ENCODE measurements at places on chromosomes 1 and 21. TPM values are rescaled to one million over a fixed set of nuclear protein-coding genes. Genes with fewer than 3 reads are reported as not detected.

The ILDR2 gene
- total RNA-seq, result 2.0 TPM

The FCRL3 gene
- 0.03 TPM for total RNA-seq

The TTC22 gene
- 24.9 TPM for total RNA-seq

The PADI2 gene
- total RNA-seq, result 8.6 TPM

The RIPPLY3 gene
- total RNA-seq, result 0.20 TPM

The EXTL1 gene
- total RNA-seq, result 1.6 TPM

The CD1E gene
- total RNA-seq, result 1.3 TPM

The AJAP1 gene
- 0.43 TPM for total RNA-seq

The IVL gene
- not detected for total RNA-seq

The OR2L5 gene
- total RNA-seq, result not detected

The LRRC71 gene
- 0.23 TPM for total RNA-seq

The LEFTY2 gene
- total RNA-seq, result 0.23 TPM

The REN gene
- total RNA-seq, result not detected

The LRRC38 gene
- not detected for total RNA-seq

The A3GALT2 gene
- total RNA-seq, result not detected

DNA sequence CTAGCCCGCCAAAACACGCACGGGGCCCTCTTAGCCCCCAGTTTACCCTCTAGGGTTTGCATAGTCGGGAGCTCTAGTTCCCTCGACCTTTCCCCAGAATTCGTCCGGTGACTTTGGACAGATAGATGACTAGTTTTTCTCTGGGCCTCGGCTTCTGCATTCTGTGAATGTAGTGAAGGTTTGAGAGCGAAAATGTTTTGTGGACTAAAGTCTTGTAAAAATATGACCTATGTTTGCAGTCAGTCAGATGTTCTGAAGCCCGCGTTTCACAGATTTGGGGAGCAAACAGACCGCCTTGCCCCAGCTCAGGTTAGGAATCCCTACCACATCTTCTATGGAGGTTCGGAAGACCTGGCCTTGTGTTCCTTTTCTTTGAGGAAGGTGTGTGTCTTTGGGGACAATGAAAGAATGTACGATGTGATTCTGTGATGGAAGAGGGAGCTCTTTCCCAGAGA is 401 bp downstream of the UQCRH start:
- DNase-seq, result no peak

DNA sequence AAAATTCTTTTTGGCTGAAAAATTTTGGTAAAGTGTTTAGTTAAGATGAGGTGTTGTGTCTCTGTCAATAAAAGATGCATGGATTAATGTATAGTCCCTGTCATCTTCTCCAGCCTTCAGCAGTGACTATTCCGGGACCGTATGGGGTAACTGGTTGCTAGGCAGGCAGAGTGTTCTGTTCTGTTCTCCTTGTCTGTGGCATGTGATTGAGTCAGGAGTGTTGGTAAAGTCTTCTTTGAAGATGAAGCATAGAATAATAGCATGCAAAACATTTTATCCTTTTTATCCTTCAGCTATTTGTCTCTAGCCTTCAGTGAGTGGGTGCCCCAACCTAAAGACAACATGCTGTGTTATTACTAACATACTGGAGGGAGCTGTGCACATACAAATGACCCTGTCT is 74.6 kb downstream of the RGL1 start:
- no peak for DNase-seq

DNA sequence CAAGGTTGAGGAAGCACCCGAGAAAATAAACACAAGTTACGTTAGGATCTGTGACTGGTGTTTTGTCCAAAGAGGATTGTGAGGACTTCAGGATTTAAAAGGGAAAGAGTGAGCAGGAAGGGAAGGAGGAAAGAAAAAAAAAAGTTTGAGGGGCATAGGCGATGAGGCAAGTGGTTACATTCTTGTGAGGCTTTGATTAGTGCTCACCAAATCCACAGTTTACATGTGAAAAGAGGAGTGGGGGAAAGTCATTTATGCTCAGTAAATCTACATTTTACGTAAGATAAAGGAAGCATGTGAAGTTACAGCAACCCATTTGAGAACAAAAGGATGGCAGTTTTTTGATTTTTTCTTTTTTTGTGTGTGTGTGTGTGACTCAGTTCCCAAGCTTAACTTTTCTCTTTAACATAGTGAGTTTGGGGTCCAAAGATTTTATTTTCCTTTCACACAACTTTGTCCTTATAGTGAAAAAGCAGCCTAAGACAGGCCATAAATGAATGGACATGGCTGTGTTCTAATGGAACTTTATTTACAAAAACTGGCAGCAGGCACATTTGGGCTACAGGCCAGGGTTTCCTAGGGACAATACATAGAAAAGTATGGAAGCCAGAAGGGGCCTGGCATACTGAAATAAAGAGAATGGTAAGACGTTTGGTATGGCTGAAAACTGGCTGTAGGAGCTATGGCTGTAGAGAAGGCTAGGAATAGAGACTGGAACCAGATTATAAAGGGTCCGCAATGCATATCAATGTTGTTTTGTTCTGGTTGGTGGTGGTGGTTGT is 121.7 kb downstream of the FGGY start:
- no peak for DNase-seq

DNA sequence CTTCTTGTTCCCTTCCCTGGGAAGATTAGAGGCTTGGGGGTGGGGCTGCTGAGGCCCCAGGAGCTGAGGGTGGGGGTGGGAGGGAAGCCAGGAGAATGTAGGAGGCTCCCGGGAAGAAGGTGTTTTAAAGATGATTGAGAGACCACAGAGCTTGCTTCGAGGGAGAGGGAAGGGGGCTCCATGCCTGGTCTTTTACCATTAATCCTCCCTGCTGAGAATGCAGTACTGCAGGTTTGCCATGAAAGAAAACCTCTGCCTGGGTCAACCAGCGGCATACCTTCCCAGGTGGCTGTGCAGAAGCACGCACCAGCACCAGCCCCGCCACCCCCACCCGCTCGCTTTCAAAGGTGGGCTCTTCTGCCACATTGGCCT is 15.4 kb downstream of the ABCA4 start:
- no peak for DNase-seq

DNA sequence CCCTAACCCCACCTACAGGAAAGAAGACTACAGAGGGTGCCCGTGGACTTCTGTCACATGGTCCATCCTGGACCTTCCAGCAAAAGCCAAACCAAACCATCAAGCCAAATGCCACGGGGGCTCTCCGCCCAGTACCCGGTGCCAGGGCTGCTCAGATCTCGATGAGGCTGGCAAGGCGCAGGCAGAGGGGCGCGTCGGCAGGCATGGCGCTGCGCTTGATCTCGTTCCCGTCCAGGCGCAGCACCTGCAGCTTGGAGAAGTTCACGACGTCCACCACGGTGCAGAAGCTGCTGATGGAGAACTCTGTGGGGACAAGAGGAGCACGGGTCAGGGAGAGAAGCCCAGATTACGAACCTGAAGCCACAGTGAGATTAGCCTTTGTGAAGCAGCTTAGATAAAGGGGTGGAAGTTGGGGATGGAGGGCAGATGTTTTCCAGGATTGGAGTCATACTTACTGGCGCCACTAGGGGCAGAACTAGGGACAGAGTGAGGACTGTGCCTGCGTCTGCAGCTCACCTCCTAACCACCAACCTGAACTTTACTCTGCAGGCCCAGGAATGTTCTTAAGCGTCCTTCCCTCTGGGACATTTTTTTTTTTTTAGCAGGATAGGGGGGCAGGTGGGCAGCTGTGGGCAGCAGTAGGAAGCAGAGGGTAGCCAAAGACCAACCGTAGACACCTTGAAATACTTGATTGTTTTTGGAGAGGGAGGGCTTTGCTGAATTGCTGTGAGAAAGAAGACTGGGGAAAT is 8.6 kb downstream of the FMOD start:
- DNase-seq, result peak; percentile 62

- no peak for DNase-seq
Measured at GRCh38 chr1:103254691-103255090, 146.4 kb upstream of the COL11A1 start.

DNA sequence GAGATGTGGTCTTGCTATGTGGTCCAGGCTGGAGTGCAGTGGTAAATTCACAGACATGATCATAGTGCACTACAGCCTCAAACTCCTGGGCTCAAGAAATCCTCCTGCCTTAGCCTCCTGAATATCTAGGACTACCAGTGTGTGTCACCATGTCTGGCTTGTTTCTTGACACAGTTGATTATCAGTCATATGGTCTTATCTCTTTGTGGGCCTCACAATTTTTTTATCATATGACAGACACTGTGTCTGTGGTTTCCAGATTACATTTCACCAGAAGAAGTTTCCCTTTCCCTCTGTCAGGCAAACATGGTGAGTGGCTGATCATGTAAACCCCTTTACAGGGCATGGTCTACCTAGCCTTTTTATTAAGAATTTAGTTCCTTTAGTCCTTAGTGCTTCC is 96.1 kb downstream of the HFM1 start:
- DNase-seq, result no peak

GRCh38 chr1:1287288-1288110 is 7.3 kb downstream of the SCNN1D start:
- DNase-seq, result no peak

DNA sequence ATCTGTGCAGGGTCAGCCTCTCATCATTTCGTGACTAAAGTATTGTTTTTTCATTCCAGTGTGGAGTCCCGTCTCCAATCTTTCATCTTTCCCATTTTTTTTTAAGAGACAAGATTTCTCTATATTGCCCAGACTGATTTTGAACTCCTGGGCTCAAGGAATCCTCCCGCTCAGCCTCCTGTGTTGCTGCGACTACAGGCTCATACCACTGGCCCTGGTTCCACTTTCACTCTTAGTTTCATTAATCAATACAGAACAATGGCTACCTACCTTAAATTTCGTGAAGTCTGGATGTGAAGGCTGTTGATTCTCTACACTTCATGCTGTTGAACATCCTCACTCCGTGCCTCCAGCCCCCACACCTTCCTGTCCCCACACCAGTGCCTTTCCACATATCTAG is 97.7 kb upstream of the GREM2 start:
- DNase-seq, result no peak

- no peak for DNase-seq
Measured at GRCh38 chr1:180562640-180563025, 3.9 kb downstream of the OVAAL start.

DNA sequence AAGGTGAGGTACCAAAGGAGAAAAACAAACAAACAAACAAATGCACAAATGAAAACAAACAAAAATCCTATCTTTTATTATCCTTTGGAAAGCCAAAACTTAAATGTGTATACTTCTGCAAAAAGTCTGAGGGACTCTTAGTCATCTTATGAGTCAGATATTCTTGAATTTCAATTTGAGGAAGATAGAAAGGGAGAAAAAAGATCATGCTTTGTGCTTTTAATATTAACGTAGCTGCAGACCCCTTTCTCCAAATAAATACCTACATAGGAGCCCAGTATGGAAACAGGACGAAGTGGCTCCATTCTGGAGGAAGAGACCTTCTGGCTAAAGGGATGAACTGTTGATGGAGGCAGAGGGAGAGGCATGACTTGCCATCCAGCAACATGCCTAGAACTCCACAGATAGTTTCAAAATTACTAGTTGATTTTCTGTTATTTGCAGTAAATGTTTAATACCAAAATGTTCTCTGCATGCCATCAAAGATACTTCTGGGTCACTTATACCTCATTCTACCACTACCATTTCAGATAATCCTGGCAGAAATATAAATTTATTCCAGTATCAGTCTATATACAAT is 25.4 kb downstream of the NUP210L start:
- no peak for DNase-seq

DNA sequence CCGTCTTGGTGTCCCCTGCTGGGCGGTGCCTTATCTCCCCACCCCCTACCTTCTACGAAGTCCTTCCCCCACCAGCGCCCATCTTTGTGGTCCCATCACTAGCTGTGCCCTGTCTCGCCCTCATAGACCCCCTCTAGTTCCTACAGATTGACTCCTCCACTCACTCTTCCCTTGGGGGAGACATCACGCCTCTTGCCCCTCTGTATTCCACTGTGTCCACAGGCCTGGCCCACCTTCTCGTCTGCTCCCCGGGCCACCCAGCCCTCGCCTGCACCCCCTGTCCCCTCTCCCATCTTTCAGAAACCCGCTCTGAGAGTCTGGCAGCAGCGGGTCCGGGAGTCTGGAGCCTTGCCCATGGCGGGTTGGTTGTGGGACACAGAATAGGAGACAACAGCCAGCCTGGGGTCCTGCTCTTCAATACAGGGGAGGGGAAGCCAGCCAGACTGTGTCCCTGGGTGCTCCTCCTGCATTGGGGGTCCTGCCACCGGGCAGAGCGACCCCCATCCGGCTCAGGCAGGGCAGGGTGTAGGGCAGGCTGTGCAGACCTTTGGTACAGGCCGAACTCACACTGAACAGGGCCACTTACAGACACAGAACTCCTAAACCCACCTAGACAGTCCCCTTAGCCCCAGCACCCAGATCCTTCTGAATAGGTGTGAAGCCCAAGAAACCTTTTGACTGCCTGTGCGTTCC is 1.1 kb downstream of the RNF187 start:
- no peak for DNase-seq

GRCh38 chr1:27360159-27361043 is 6.4 kb downstream of the MAP3K6 start:
- no peak for DNase-seq

DNA sequence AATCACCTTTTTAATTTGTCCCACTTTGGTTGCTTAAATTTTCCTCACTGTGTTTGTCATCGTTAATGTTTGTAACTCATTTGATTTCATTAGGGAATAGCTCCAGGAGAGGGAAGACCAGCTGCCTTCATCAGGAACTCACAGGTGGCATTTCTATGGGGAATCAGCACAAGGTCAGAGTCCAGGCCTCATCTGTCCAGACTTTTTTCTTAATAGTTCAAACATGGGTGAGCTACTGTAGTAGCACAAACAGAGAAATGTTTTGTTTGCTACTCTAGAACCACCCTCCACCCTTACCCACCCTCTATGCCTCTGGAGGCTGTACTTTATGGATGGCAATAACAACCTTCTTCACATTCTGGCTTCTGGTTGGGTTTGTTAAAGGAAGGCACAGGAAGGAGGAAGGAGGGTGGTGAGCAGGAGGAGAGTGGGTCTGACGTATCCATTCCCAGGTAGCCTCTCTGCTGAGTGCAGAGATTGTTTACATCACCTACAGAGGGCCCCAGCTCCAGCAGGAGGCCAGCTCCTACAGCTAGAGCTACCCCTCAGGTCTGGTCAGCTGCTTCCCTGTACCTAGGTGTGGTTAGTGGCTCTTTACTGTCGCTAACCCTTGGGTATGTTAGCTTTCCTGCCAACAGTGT is 8.1 kb upstream of the TEDDM1 start:
- no peak for DNase-seq

GRCh38 chr1:12514590-12514989 is 103.4 kb downstream of the DHRS3 start:
- no peak for DNase-seq

DNA sequence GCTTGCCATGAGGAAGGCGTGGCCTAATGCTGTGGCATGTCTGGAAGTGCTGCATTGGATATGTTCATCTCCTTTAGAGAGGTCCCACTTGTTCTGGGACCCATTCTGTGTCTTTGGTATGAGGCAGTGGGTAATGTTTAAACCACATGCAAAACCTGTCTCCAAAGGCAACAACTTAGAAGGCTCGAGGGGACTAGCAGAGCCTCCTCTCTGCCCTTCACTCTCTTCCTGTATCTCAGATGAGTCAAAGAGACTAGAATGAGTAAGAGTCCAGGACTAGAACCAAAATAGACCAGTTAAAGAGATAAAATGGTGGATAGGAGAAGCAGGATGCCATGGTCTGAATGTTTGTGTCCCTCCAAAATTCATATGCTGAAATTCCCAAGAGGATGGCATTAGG is 220.8 kb upstream of the KIAA0040 start:
- no peak for DNase-seq

Measured in mucosa of gallbladder (tissue), 1 donor.